GM06990 (cell line): ENCODE measurements at places on chromosomes 7 and 10.

GRCh38 chr10:87798082-87798481 lies 19.9 kb downstream of the ATAD1 start:
- DNase-seq: no peak

DNA sequence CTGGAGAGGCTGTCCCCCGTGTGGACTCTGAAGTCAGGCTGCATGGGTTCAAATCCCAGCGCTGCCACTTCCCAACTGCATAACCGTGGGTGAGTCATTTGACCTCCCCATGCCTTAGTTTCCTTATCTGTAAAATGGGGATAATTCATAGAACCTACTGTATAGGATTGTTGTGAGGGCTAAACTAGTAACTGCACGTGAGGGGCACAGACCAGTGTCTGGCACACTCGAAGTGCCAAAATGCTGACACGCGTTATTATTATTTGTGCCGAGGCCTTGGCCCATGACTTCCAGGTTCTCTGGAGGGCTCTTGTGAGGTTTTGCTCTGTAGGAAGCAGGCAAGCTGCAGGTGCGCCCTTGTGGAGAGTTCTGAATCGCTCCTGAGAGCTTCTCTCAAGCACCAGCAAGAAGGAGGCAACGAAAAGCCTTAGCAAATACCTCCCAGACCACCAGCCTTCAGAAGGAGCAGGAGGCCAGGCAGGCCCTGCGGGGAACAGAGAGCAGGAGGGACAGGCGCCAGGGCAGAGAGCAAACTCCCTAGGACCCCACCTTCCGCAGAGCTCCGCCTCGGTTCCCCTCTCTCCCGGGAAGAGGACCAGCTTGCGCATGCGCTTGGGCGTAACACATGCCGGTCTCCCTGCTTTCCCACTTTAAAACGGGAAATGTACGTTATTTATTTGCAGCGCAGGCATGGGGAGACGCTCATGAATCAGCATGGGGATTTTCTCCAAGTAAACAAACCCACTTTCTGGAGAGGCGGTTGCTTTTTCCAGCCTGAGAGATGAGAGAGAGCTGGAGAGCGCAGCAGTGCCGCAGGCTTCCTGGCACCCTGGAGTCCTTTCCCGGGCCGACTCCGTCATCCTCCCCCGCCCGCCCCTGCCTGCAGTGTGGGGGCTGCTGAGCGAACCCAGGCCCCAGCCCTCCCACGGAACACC lies 39.6 kb downstream of the SORCS3 start:
- DNase-seq: no peak

DNA sequence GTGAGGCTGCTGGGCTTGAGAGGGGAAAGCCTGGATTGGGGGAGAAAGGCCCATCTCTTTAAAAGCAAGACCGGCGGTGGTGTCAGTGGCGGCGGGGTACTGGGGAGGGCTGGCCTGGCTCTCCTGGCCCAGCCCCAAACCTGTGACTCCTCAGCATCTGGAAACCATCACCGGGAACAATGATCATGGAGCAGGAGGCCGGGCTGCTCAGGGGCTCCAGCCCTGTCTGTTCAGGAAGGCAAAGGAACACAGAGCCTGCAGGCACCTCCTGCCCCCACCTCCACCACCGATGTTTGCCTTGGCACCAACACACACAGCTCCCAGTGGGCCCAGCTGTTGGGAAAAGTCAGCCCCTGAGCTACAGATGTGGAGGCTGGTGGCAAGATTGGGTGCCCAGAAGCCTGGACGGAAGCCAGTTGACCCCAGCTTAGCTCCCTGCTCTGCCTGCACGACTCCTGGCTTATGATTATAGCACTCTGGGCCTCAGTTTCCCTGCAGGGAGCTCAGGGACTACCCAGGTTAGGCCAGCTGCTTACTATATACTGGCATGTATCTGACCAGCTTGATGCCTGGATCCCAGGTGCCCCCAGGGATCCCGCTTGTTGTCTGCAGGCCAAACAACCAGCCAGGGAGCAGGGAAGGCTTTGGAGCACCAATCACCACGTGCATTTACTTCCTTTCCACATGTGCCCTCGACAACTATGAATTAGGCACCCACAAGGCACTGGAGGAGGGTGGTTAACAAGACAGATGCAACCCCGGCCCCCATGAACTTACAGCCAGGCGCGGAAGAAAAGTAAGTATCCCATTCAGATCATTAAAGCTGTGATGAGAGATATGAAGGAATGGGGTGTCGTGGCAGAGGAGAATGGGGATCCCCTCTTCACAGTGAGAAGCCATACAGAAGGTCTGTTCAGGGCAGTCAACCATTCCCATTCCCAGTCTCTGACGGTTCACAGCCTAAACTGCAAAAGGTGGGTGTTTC lies 37.3 kb downstream of the ZCCHC24 start:
- DNase-seq: no peak

DNA sequence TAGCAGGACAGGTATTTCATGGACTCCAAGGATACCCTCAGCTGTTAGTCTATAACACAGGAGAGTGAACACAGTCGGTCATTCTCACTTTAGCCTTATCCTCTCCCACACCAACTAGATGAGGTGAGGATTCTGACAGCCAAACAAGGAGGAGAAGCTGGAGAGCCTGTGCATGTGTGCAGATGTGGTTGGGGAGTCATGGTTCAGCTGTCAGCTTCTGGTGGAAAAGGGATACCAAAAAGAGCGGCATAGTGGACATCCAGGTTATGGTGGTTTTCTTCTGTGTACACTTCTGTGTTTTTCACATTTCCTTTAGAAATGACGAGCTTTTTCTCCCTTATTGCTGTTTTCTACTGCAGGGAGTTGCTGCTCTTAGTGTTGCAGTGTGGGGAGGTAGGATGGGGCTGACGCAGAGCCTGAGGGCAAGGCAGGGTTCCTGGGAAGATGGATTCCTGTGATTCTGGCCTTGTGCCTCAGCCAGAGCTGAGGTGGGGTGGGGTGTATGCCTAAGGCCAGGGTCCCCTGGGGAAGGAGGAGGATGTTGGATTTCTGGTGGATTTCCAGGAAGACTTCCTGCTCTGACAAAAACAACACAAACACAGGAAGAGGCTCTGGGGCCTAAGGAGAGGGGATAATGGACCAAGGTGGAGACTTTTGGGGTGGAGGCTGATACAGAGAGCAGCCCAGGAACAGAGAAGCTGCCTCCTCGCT lies 26.6 kb downstream of the PLAU start:
- no peak for DNase-seq

DNA sequence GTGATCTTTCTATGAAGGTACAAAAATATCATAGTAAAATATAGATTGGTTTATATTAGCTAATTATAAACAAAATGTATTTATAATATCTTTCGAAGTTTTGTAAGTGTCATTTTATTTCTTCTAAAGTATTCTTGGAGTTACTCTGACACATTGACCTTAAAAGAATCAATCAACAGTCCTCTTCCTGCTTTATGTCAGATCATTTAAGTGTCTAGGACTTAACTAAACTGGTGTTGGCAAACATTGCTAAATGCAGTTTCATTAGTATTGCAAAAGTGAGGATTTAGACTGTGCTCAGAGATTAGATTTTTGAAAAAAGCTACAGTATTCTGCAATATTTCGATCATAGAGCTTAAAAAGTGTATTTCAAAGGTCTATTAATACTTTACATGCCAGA lies 10.3 kb downstream of the GLCCI1 start:
- DNase-seq: no peak

DNA sequence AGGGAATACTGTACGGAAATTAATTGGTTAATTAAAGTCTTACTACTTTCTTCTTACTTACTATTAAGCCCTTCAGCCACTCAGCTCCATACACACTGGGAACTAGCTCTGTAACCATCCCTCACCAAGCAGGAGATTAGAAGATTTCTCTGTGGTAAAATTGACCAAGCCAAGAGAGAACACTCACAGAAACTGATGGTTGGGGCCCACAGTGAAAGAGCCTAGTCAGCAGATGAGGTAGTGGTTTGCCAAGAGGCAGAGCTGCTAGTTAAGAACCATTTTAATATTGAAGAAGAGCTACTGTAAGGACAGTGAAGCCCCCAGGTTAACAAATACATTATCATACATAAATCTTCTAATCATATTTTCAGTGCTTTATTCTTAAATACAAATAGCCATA lies 21.8 kb upstream of the C10orf53 start:
- DNase-seq: no peak

- no peak for DNase-seq
Observed at GRCh38 chr7:105874055-105874454, 2.3 kb downstream of the ATXN7L1 start.

DNA sequence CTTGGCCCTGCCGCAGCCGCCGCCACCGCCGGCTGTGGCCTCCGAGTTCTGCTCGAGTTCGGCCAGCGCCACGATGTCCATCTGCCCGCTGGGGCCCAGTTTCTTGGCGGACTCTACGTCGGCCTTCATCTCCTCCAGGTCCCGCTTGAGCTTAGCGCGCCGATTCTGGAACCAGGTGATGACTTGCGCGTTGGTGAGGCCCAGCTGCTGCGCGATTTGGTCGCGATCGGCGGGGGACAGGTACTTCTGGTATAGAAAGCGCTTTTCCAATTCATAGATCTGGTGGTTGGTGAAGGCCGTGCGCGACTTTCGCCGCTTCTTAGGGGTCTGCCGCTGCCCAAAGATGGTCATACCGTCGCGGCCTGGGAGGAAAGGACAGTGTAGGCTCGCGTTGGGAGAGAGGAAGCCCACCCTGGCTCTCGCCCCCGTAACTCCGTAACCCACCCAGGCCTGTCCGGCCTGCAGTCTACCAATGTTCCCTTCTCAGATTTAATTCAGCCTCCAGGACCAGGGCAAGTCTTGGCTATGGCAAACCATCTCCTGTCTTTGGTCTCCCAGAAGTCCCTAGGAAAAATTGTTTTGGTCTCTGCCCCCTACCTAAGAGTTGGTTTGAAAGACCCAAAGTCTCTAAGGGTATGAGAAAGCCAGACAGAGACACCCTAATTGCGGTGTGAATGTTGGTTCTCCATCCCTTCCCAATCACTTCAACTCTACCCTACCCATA lies 1.7 kb downstream of the LBX1 start:
- DNase-seq: no peak

- no peak for DNase-seq
Observed at GRCh38 chr10:117483056-117483590, 59.4 kb upstream of the EMX2 start.

DNA sequence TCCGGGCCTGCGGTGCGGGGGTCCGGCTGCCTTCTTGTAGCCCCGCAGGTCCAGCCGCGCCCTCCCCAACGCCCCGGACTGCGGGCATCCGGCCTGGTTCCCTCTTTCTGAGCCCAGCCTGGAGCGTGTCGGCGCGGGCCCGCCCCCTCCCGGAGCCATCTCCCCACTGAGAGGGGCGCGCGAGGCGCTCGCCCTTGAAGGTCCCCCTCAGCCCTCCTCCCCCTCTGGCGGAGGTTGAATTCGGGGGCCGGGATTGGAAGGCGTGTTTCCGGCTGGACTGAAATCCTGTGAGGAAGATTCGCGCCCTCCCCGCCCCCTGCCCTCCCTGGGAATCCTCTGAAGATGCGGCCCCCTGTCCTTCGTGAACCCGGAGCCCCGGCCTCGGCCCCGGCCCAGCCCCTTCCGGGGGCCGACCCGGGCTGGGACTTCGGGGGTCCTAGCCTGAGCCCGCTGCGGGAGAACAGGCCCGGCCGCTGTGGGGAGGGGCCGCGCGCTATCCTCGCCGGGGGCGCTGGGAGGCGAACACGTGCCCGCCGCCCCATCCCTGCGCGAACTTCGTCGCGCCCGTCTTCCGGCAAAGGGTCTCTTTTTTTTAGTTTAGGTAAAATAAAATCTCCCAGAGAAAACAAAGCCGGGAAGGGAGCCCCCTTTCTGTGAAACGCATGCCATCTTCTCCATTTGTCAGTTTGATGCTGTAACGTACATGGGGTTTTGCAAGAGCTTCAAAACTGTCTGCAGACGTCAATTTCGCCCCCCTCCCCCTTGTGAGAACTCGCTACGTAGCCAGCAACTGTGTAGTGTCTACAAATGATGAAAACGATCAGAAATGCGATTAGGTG lies 636 bp downstream of the PDCD4 start:
- DNase-seq: peak; percentile 77

GRCh38 chr7:80385508-80385907 lies 126.4 kb downstream of the GNAT3 start:
- no peak for DNase-seq

DNA sequence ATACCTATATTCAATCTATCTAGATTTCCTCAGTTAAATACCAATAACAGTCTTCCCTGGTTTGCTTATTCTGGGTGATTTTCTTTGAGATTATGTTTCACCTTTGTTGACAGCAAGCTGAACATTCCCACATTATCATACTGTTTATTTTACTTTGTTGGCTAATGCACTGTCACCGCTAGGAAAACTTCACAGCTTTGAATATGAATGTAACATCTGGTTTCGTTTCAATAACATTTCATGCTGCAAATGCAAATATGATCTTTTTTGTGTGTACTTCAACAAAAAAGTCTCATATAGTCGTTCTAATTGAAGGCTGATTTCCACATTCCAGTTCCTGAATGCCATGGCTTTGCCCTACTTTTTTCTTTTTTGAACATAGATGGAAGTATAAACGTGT lies 946.3 kb upstream of the GHITM start:
- DNase-seq: no peak

DNA sequence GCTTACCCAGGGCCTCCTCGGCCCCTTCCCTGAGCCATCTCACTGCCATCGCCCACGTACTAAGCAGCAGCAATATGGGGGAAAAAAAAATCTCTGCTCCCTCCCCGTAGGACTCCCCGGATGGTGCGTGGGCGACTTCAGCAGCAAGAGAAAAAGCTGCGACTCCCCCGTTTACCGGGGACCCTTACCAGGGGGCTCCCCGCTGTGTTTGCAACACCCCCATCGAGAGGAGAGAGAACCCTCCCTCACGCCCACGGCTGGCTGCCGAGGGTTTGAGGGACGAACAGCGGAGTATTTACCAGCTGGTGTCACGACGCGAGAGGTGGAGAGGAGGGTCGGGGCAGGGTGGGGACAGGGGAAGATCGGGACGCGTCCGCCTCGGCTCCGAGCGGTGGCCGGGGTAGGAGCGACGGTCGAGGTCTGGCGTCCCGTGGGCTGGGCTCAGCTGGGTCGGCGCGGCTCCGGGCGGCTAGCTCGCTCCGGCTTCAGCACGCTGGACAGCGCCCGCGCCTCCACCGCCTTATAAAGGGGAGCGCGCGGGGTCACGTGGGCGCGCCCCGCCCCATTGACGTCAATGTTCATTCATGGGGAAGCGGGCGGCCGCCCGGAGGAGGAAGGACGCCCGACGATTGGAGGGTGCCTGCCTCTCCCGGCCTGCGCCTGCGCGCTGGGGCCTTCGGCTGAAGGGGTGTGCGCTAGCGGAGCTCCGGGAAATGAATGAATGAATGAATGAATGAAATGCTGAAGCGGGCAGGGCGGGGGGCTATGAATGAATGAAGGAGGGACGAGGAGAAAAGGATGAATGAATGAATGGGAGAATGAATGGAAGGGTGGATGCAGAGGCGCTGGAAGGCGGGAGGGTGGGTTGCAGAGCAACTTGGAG lies at the start of gene VGF:
Gene VGF, minus strand, starts transcription at position 495 of the 883 bp plus-strand sequence. CDS start 726 bp downstream, outside the sequence.
- peak; percentile 93 for DNase-seq

- DNase-seq: no peak
Observed at GRCh38 chr7:155953781-155954549, 141.7 kb upstream of the SHH start.

DNA sequence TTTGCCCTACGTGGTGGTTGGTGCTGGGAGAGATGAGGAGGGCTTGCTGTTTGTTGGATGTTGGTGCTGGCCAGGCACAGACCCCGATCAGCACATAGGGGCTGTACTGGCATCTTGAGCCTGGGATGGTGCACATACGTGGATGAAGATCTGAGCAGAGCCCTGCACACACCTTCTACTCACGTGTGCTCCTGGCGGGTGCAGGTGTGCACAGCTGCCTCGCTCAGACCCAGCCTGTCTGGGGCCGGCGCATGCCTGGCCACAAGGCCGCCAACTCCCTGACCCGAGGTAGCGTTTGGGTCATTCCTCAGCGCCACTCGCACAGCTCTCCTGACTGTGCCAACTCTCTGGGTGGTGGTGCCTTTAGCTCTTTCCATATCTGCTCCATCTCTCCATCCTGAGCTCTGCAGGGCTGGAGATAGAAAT lies 18.6 kb downstream of the PALD1 start:
- no peak for DNase-seq

- DNase-seq: no peak
Observed at GRCh38 chr7:33673029-33673700, 232.2 kb upstream of the BMPER start.
